ENCODE measurements at places on chromosomes 16 and 17. TPM values are rescaled to one million over a fixed set of nuclear protein-coding genes. Genes with fewer than 3 reads are reported as not detected.
A peak's percentile ranks its signal among the peaks of the same experiment; 100 is the strongest.

DNA sequence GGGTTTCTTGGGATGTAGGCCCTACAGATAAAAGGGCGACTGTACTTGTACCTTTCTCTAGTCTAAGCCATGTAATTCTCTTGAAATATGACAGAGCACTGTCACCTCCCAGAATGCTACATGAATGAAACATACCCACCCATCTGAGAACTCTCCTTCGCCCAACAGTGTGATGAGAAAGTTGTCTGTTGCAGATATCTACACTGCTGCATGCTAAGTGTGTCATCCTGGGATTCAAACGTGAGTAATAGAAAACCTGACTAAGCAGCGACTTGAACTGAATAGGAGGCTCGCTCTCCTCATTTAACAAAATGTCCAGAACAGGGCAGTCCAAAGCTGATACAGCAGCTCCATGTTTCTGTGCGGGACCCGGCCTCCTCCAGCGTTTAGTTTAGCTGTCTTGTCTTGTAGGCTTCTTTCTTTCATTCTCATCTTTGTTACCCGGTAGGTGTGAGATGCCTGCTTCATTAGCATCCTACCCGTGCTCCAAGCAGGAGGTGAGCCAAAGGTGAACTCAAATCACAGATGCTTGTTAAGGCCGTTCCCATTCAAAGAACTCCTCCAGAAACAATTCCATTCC is 211.9 kb downstream of the PRKCA start:
- no peak overlapping the region for H3K4me3 ChIP-seq
- H3K4me1 ChIP-seq = peaks cover 12% of the 10 kb centered on the region
- H3K36me3 ChIP-seq = no peaks in the 10 kb centered on the region
- no peak overlapping the region for H3K27ac ChIP-seq

DNA sequence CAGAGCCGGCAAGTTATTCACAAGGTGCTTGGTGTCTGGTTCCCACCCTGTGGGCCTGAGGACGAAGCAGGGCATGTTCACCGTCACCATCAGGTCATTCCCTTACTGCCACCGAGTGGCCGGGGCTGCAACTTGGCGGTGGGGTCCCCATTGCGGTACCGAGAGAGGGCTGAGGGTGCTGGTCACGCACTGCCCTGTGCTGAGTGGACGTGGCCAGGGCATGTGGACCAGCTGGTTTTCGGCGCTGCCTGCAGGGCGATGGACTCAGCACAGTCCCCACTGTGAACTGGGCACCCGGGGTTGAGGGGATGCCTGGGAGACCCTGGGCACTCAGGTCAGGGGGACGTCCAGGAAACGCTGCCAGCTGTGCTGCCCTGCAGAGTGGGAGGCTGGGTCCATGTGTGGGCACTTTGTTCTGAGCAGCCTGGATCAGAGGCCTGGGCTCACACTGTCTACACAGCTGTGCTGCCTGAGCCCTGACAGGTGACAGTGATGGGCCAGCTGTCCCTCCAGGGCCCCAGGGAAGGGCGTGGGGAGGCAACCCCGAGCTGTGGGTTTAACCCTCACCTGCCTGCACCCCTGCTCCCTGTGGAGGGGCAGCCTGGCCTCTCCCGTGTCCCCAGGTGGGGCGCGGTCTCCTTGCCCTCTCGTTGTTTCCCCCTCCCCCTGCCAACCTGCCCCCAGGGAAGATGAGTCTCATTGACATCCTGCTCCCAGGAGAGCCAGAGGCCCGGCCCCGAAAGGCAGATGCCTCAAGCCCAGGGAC is 39.3 kb upstream of the GNG13 start:
- H3K27me3 ChIP-seq = peaks cover 9% of the 10 kb centered on the region
- peak; percentile 53 for DNase-seq
- no peaks in the 10 kb centered on the region for H3K36me3 ChIP-seq
- no peak overlapping the region for H3K4me3 ChIP-seq

DNA sequence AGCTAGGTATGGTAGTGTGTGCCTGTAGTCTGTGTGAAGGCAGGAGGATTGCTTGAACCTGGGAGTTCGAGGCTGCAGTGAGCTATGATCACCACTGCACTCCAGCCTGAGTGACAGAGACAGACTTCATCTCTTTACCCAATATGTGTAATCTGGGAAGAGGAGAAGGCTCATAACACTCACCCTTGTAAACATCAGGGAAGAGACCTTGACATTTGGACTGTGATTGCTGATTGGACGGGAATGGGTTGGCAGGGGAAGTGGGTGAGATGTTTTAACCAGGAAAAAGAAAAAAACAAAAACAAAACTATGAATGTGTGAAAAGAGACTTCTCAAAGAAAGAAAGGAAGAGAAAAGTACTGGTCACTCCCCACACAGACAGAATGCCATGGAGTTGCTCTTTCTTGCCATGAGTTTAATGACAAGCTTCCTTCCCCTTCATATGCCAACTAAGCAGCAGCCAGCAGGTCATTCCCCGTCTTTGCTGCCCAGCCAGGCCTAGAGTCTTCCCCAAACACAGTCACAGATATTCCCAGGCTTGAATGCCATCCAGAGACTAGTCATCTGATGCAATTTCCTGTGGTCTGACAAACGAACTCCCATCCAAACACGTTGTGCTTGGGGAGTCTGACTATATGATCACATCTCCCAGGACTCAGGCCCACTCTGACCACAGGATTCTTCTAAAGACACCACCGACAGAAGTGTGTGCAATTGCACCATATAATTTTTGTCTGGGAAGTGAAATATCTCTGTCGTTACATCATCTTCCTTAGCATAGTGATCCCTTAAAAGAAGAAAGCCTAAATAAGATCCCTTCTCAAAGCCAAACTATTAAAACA is 3.6 kb upstream of the XAF1 start:
- H3K4me3 ChIP-seq = no peak overlapping the region
- peak; percentile 48 for DNase-seq
- H3K36me3 ChIP-seq = no peaks in the 10 kb centered on the region
- H3K4me1 ChIP-seq = peaks cover 5% of the 10 kb centered on the region
- peaks cover 1% of the 10 kb centered on the region for H3K27me3 ChIP-seq

DNA sequence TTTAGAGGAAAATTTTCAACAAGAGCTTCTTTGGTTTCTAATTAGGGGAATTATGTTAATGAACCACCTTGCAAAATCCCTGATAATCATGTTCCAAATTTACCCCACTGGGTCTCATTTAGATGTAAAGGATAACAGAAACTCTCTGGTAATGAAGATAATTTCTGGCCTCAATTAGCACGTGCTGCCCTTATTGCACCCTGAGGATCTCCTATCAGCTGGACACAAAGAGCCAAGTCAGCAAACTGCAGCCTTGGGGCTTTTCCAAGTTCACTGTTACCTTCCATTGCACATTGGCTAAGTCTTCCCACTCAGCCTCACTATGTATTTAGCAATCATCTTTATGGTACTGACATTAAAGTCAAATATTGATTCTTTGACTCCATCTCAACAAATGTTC is 78.1 kb downstream of the GP2 start:
- H3K4me1 ChIP-seq = no peaks in the 10 kb centered on the region
- no peak for DNase-seq
- H3K36me3 ChIP-seq = no peaks in the 10 kb centered on the region
- no peaks in the 10 kb centered on the region for H3K27me3 ChIP-seq
- no peak overlapping the region for H3K27ac ChIP-seq

Gene PRSS53
- 0.38 TPM for total RNA-seq

- no peak for DNase-seq
- peak within 1 kb of the TSS; percentile 73 for H3K27ac ChIP-seq
- no peaks in the 10 kb centered on the region for H3K36me3 ChIP-seq
- H3K4me3 ChIP-seq = peak within 1 kb of the TSS; percentile 81
- peaks cover 44% of the 10 kb centered on the region for H3K4me1 ChIP-seq
- H3K27me3 ChIP-seq = no peaks in the 10 kb centered on the region
Measured at GRCh38 chr16:90018652-90019542, at the start of gene DBNDD1. TSS of gene DBNDD1 (minus strand) at chr16:90019456. CDS start at chr16:90019341, 115 bp downstream.

Gene PITPNM3
- total RNA-seq = 0.44 TPM

DNA sequence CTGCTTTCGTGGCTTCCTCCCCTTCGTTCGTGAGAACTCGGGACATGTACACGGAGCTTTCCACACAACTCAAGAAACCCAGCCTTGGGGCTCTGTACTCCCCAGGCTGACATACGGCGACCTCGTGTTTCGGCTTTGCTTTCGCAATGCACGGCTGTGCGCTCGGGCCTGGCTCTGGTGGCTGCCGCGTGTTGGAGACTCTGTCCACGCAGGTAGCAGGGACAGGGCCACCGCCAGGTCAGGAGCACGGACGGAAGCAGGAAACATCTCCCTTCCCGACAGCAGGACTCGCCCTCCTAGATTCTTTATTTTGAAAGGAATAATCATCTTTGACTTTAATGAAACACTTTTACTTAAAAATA is 17.3 kb downstream of the UTS2R start:
- H3K27me3 ChIP-seq = peaks cover 8% of the 10 kb centered on the region
- H3K27ac ChIP-seq = no peak overlapping the region
- H3K4me1 ChIP-seq = peaks cover 20% of the 10 kb centered on the region
- H3K36me3 ChIP-seq = peaks cover 24% of the 10 kb centered on the region
- no peak overlapping the region for H3K4me3 ChIP-seq
- no peak for DNase-seq

- no peaks in the 10 kb centered on the region for H3K4me1 ChIP-seq
- no peaks in the 10 kb centered on the region for H3K36me3 ChIP-seq
- H3K27me3 ChIP-seq = no peaks in the 10 kb centered on the region
- H3K27ac ChIP-seq = no peak overlapping the region
Measured at GRCh38 chr16:83713597-83713996, 94.2 kb upstream of the HSBP1 start.

DNA sequence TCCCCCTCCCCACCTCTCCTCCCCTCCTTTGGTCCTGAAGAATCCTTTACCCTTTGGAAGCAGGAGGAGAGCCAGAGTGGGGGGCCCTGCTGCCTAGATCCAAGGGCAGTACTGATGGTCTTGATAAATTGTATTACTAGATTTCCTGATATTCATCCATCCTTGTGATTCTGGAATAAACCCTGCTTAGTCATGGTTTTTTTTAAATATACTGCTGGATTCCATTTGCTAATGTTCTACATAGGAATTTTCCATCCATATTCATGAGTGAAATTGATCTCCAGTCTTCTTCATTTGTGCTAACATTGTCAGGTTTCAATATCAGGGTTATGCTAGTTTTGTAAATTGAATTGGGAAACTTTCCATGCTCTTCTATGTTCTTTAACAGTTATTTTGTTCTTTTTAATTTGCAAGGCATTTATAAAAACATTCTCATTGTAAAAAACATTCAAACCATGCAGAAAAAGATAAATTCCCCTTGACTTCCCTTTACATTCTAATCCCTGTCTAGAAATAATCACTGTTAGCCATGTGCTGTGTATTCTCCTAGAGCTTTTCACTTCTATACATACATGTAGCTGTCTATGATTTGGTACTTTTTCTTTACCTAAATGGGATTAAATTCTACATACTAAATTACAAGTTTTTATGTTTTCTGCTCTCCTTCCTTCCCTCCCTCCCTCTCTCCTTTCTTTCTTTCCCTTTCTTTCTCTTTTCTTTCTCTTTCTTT is 56.7 kb downstream of the CCDC42 start:
- no peaks in the 10 kb centered on the region for H3K27me3 ChIP-seq
- no peak overlapping the region for H3K4me3 ChIP-seq
- no peak for DNase-seq
- H3K36me3 ChIP-seq = no peaks in the 10 kb centered on the region
- no peak overlapping the region for H3K27ac ChIP-seq

All from psoas muscle (tissue), 8 donors.